ENCODE measurements at places on chromosomes 16 and 17.
A peak's percentile ranks its signal among the peaks of the same experiment; 100 is the strongest.

- DNase-seq = peak; percentile 58
Observed at GRCh38 chr17:32007463-32008298, 498 bp downstream of the LRRC37B start.

- no peak for DNase-seq
Observed at GRCh38 chr16:68374961-68375660, 64.3 kb downstream of the PRMT7 start.

DNA sequence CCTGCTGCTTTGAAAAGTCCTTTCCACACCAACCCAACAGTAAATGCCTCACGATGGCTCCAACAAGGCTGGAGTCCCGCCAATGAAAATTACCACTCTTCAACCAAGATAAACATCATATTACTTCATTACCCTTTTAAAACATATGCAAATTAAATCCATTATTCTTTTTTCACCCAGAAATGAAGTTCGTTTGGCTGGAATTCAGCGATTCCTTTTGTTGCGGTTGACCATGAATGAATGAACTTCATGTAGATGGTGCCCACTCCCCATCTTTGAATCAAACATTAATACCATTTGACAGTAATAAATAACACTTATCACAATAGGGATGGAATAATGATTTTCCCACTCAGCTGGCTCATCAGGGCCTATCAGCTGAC is 211.5 kb upstream of the TOX3 start:
- no peak for DNase-seq

GRCh38 chr16:647173-647902 is 1.8 kb upstream of the WDR90 start:
- DNase-seq = no peak

DNA sequence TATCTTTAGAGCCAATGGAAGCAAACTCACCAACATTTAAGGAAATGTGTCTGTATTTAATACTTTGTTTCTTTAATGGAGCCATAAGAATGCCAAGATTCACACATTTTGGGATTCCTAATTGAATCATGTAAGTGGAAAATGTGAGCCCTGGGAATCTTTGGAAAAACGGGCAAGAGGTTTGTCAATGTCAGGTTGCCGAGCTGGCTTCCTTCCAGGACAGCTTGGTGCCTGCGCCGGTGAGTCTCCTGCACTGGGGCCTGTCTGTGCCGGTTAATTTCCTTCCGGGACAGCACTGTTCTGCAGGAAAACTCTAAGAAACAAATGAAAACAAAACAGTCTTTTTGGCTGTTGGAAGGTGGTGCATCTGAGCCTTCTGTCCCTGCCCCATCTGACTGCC is 210.6 kb downstream of the HAPSTR1 start:
- DNase-seq = no peak

- DNase-seq = no peak
Observed at GRCh38 chr16:57526498-57526897, 9.9 kb downstream of the CCDC102A start.

GRCh38 chr17:246851-247421 is 65.5 kb upstream of the DOC2B start:
- DNase-seq = no peak

DNA sequence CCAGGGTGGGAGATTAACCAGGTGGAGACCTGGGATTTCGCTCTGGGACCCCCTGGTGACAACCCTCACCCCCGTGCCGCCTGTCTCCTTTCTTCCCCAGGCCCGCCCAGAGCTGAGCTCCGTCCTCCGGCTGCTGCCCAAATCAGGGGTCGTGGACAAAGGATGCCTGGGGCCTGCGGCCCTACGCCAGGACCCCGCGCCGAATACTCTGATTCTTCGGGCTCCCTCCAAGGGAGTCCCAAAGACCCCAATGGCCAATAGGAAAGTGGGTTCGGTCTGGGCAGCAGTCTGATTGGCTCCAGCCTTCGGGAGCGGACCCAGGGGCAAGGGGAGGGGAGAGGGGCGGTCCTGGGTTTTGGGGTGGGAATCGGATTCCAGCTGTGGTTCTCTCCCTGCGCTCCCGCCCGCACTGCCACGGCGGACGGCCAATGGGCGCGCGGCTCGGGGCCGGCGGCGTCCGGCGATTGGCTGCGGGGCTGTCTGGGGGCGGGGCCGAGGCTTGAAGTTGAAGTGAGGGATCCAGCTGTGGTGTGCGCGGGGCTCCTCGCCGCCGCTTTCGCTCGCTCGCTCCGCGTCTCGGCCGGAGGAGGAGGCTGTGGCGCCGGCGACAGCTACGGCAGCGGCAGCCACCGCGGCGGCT is at the start of gene CACNA1G:
Gene CACNA1G (plus strand): TSS at position 531 of the 640 bp plus-strand sequence. CDS start 745 bp downstream, outside the sequence.
- peak; percentile 87 for DNase-seq

- peak; percentile 73 for DNase-seq
Observed at GRCh38 chr17:74457146-74457819, 9.2 kb upstream of the CD300A start.

All from activated CD4-positive, alpha-beta T cell treated with anti-CD3 and anti-CD28 coated beads, Interleukin-2, amount 50 U/mL, for 16 hours (primary cell).